ENCODE measurements at places on chromosomes 2 and 18.

GRCh38 chr18:22213333-22213973, 44.1 kb downstream of the GATA6 start:
- DNase-seq: no peak

GRCh38 chr2:201820383-201821007, 14.2 kb downstream of the CDK15 start:
- no peak for DNase-seq

GRCh38 chr2:152480821-152481399, 145.9 kb downstream of the FMNL2 start:
- DNase-seq: no peak

- no peak for DNase-seq
Measured at GRCh38 chr18:23479829-23480505, 23.3 kb upstream of the RMC1 start.

GRCh38 chr2:16030206-16031057, 90.1 kb downstream of the MYCN start:
- no peak for DNase-seq

All from dorsolateral prefrontal cortex (tissue), 122 donors.